Parietal lobe (tissue), 2 donors: ENCODE measurements at places on chromosomes 1 and 21. TPM values are rescaled to one million over a fixed set of nuclear protein-coding genes. Genes with fewer than 3 reads are reported as not detected.

Gene RAB7B
- total RNA-seq, result 0.31 TPM

Gene TTC34
- 0.63 TPM for total RNA-seq

Gene COA6
- 10.3 TPM for total RNA-seq

Gene MFAP2
- 14.7 TPM for total RNA-seq

Gene RASAL2
- total RNA-seq, result 67.3 TPM

Gene KRTAP10-4
- not detected for total RNA-seq

Gene TNFRSF8
- not detected for total RNA-seq

Gene GPR37L1
- total RNA-seq, result 0.63 TPM

Gene ZNF683
- not detected for total RNA-seq
